ENCODE measurements at places on chromosomes 2 and 18.

GRCh38 chr18:13120983-13121441 lies 97.5 kb upstream of the LDLRAD4 start:
- DNase-seq, result no peak

DNA sequence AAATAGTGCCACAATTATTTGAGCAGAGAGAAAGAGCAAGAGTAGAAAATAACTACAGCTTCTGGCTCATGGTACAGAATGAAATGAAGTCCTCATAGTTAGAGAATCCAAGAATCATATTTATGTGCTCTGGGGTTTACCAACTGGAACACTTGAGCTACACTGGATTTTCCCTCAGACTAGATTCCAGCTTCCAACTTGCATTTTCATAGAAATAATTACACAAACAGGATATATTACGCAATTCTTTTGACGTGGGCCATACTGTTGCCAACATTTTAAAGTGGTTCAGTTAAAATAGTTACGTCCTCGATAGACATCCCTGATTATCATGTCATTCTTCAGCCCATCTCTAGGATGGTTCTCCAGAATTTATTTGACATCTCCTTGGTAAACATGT lies 129.2 kb downstream of the ETAA1 start:
- no peak for DNase-seq

DNA sequence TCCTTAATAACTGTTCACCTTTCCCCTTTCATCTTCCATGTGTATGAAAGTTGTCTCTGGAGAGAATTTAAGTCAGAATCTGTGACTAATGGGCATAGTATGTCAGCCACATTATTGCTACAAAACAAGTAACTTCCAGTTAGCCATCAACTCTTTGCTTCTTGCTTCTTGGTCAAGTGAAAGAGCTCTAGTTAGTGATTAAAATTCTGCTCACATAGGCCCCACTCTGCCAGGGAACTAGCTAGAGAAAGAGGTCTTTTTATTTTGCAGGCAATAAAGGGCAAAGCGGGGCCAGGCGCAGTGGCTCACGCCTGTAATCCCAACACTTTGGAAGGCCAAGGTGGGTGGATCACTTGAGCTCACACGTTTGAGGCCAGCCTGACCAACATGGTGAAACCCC lies 64.6 kb downstream of the COLEC12 start:
- DNase-seq, result no peak

GRCh38 chr2:8877894-8878293 lies 40.5 kb upstream of the KIDINS220 start:
- no peak for DNase-seq

GRCh38 chr2:171316220-171316619 lies 117.6 kb downstream of the METTL8 start:
- DNase-seq, result no peak

DNA sequence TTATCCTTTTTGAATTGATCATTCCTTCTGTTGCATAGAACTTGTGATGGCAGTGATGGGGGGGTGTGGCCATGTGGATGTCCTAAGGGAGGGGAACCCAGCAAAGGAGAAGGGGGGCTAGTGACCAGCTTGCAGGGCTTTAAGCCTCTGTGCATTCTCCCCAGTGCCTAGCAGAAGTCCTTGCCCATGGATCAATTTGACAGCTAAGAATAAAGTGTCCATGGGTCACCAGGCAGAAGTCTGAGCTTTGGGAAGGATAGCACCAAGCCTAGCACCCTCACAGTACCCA lies 39.6 kb upstream of the FAM136A start:
- DNase-seq, result no peak

DNA sequence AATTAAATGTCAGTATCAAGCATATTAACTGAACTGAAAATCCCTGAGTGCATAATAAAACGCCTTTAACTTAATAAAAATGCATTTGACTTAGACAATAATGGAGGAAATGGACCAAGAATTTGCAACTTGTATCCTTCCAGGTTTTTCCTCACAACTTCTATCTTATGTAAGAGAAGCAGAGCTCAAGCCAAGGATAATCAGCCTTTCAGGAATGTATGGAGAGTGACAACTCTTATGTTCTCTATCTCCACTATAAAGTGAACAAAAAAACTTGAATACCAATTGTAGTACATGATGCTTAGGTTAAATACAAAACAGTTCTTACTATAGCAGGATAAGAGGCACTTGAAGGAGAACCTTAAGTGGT lies 64.8 kb upstream of the CYP26B1 start:
- no peak for DNase-seq

GRCh38 chr2:40225670-40226210 lies 226.2 kb downstream of the SLC8A1 start:
- DNase-seq, result no peak

GRCh38 chr2:74297391-74297790 lies 45.8 kb downstream of the SLC4A5 start:
- DNase-seq, result no peak

- DNase-seq, result no peak
Observed at GRCh38 chr18:644395-645004, 13.0 kb upstream of the TYMS start.

DNA sequence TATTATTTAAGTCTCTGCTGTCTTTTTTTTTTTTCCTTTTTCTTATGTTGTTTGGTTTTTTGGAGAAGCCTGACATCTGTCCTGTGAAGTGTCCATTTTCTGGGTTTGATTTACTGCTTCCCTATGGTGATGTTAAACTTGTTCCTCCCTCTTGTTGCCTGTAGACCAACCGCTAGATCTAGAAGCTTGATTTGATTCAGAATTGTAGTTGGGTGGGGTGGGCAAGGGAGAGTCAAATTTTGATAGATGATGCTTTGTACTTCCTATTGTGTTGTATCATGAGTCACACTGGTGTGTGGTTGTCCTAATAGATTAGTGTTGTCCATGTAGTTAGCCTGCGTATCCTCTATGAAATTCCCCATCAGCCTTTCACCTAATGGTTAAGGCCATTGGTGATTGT lies 35.4 kb downstream of the CAB39 start:
- no peak for DNase-seq

GRCh38 chr2:38194751-38195150 lies 118.8 kb upstream of the CYP1B1 start:
- DNase-seq, result no peak

DNA sequence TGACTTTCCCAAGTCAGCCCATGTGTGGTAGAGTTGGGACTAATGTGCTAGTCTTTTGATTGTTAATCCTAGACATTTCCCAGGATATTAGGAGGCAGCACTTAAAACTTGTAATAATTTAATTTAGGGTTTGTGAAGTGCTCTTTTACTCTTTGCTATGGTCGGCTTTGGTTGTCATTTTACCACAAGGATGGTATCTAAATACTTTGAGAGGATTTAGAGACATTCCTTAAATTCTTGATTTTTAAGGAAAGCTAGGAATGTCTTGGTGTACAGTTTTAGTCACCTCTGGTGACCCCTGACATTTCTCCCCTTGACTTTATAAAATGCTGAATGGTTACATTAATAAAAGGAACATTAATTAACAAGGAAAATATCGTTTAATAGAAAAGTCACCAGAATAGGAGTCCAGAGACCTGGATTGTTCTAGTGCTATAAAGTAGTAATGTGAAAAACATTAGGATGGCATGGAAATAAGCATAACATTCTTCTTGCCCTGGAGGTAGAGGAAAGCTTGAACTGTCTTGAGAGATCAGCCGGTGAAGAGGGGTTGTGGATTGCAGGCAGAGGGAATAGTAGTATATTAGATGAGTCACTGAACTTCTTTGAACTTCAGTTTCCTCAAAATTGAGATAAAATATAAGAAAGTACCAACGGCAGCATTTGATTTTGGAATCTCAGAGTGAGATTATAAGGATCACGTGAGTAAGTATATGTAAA lies 209.2 kb downstream of the MCFD2 start:
- no peak for DNase-seq

- DNase-seq, result no peak
Observed at GRCh38 chr18:60563082-60563481, 190.5 kb upstream of the MC4R start.

DNA sequence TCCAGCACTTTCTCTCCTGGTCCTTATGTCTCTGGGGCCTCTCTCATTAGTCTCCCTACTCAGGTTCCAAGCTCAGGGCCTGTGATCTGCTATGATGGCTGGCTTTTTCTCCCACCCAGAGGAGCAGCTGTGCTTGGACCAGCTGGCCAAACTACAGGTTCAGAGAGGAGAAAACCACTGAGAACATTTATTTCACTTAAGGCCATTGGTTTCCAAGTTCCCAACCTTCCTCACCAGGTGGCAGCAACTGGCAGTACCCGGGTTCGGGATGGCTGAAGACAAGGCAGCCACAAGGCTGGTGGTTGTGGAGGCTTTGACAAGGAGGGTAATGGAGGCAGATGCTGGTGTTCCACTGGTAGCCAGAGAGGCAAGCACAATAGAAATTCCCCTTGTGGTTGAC lies 29.9 kb upstream of the SELENOI start:
- no peak for DNase-seq

DNA sequence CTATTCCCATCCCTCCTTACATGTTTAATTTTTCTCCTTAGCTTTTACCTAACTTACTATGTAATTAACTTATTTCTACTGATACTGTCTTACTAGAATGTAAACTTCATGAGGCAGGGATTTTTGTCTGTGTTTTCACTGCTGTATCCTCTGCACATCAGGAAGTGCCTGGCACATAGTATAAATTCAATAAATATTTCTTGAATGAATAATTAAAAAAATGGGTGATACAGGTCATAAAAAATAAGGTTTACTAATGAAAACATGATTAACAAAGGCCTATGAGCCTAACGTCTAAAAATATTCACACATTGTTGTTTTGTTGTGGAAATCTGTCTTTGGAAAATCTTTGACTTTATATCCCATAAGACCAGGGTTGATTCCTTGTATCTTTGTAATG lies 4.5 kb downstream of the RBKS start:
- DNase-seq, result no peak

- DNase-seq, result no peak
Observed at GRCh38 chr2:109493176-109493935, 120.4 kb downstream of the SEPTIN10 start.

DNA sequence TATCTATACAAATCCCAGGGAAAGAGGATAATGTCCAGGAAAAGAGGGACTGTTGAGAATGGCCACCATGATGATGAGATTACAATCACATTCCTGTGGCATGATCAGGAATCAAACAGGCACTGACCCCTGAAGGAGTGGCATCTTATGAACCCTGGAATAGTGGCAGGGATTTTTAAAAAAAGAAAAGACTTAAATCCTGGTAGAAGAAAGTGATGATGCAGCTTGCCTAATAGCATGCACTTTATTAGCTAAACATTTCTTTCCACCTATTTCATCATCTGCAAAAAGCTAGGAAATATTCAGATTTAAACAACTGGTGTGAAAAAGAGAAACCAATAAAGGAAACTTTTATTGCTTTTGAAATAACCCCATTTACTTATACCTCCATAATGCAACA lies 87.2 kb upstream of the FSHR start:
- DNase-seq, result no peak

DNA sequence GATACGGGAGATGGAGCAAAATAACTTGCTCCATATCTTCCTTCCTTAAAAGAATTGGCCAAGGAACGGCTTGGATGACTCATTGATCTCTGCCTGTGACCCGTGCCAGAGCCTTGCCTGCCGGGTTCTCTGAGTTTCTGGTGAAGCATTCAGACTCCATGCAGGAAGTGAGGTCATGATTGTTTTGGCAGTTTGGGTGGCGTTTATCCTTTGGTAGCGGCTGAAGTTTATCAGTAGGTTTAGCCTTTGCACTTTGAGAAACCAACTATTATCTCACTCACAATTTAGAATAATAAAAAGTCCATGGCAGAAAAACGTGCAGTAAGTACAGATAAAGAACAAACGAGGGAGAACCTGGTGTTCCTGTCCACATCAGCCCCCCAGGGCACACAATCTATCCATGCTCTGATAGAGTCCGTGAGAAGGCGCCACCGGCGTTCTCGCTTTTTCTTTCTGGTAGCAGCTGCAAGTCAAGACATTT lies 15.0 kb upstream of the CTAGE1 start:
- DNase-seq, result no peak

DNA sequence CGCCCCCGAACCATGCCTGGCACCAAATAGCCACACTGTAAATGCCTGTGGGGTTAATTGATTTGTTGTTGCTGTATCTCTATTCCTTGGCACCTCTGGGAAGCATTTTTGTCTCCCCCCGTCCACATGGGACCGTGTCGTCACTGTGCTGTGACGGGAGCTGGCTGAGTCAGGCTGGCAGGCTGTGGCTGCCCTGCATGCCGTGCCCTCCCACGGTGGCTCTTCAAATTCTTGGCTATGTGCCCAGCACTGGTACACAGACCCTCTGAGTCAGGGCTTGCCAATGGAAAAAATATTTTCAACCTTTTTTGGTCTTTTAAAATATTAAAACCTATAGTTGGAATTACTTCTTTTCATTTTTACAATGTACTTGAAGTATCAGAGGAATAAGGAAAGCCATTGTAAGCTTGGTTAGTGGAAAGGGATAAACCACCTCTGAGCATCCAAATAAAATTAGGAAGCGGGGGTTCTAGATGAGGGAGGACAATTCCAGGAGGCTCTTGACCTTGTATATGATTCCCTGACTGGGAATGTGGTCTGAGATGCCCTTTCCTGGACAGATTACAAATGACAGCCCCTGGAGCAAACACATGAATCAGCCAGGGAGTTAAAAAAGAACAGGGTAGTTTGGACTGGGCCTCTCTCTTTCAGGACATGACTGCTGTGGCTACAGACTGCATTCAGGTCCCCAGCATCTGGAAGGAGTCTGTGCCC lies 59.4 kb downstream of the DGKD start:
- peak; percentile 60 for DNase-seq

DNA sequence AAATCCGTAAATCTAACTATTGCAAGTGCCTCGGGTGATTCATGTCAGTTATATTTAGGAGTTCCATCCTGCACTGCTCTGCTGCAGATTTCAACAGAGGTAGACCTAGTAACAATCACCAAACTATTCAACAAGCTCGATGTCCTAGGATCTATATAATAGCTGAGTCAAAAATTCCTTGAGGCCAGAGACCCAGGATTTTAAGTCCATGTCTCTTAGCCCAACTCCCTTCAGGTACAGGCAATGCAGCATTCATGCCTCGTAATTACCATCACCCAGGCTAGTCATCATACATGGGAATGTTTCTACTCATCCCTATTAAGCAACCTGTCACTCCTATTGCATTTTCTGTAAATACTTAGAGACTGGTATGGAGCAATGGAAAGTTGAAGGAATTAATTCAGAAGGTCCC lies 729 bp downstream of the TM4SF20 start:
- no peak for DNase-seq

DNA sequence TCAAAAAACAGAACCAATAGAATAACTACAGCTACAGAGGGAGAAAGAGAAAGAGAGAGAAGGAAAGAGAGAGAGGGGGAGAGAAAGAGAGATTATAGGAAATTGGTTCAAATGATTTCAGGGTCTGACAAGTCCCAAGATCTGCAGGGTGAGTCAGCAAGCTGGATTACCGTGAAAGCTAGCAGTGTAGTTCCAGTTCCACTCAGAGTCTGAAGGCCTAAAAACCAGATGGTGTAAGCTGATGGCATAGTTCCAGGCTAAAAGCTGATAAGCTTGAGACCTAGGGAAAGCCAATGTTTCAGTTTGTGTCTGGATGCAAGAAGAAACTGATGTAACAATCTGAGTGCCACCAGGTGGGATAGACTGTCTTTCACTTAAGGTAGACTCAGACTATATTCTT lies 397.7 kb downstream of the TRIB2 start:
- DNase-seq, result no peak
